ENCODE measurements at places on chromosomes 11 and 22.

GRCh38 chr22:35046744-35047462 lies 19.1 kb upstream of the ISX start:
- no peak for DNase-seq

GRCh38 chr11:111155021-111155420 lies 90.5 kb upstream of the POU2AF2 start:
- no peak for DNase-seq

GRCh38 chr22:25153961-25154666 lies 45.5 kb upstream of the CRYBB3 start:
- no peak for DNase-seq

- DNase-seq = no peak
Measured at GRCh38 chr11:99063331-99063730, 42.6 kb downstream of the CNTN5 start.

- DNase-seq = no peak
Measured at GRCh38 chr11:2870460-2870859, 15.1 kb downstream of the CDKN1C start.

DNA sequence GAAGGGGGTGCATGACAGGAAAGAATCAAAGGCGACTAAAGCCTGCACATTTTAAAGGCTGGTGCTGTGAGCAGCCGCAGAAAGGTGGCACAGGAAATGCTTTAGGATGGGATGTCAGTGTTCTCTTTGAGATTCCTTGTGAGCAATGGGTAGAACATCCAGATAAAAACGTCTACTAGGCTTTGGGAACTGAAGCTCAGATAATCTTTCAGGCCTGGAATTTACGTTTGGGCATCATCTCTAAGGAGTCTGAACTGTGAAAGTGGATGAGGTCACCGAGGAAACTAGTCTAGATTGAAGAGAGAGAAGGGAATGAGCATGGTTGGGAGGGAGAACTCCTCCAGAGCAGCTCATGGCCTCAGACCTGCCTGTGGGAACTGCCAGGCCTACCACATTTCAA lies 65.7 kb downstream of the FLI1 start:
- DNase-seq = no peak

- no peak for DNase-seq
Measured at GRCh38 chr22:23649071-23649501, 17.0 kb upstream of the DRICH1 start.

DNA sequence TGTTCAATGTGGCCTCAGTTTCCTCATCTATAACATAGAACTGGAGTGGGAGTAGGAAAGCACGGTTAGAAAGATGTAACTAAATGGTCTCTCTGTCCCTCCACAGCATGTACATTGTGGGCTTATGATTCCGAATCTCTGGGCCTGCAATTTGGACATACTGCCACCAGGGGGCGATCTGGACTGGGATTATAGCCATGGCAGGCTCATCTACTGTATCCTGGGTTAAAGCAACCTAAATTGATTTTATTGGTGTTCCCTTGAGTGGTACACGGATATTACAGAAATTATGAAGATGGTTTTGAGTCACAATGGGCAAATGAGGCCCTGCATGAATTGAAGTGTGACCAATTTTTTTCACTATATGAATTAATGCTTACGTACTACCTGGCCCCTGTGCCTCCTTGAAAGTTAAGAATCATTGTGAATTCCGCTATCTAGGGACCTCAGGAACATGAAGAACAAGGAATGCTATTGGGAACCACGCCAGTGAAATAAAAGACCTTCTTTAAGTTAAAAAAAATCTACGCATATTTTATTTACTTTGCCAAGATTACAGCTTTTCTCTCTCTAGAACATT lies 32.9 kb downstream of the TST start:
- DNase-seq = no peak

DNA sequence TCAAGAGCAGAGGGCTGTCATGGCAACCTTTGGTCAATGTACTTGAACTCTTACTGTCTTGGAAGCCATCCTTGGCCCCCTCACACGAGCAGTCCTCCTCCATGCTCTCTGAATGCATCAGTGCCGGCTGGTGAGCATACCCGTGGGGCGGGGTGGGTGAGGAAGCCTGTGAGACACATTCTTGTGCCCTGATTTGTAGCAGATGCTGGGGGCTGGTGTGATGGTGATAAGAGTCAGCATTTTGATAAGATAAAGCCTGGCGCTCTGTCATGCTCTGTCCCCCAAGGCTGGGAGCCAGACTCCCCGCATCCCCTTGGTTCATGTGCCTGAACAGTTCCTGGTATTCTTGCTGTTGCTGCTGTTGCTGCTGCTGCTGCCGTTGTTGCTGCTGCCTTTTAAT lies 20.5 kb upstream of the APOA1 start:
- no peak for DNase-seq

DNA sequence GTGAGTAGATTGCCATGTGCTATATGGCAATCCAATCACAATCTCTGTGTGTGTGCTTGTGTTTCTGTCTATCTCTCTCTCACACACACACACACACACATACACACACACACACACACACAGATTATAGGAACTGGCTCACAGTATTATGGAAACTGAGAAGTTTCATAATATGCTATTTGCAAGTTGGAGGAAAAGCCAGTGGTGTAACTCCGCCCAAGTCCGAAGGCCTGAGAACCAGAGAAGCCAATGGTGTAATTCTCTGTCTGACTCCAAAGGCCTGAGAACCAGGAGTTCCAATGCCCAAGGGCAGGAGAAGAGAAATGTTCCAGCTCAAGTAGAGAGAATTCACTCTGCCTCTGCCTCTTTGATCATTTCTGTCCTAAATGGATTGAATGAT lies 37.2 kb downstream of the GLYATL2 start:
- DNase-seq = no peak

GRCh38 chr11:76823481-76824028 lies 37.2 kb upstream of the ACER3 start:
- DNase-seq = no peak

- DNase-seq = no peak
Measured at GRCh38 chr11:93936460-93936859, 84.7 kb upstream of the HEPHL1 start.

DNA sequence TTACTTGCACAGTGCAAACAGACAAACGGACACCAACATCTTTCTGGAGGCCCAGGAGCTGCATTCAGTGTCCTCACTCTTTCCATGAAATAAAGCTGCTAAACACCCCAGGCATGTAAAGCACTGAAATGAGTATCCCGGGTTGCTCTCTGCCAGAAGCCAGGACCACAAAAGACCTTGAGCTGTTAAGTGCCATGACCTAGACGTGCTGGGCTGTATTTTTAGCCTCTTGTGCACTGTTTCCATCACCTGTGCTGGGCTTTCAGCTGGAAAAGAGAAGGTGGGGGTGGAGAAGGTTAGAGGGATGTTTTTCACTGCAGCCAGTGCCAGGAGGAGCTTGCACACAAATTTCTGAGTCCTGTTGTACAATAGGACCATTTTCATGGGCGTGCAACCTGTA lies 3.4 kb upstream of the KREMEN1 start:
- no peak for DNase-seq

DNA sequence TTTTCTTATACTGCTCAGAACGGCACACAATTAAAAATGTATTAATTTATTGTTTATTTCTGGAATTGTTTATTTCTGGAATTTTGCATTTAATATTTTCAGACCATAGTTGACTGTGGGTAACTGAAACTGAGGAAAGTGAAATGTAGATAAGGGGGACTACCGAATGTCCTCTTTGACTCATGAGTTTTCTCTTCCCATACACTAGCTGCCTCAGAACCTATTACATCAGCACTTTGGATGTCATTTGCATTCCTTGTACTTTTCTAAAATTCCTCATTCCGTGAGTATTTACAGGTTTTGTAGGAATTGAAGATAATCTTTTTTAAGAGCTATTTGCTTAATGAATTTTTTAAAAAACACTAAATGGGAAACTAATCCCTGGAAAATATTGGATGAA lies 29.8 kb downstream of the ZC3H12C start:
- no peak for DNase-seq

DNA sequence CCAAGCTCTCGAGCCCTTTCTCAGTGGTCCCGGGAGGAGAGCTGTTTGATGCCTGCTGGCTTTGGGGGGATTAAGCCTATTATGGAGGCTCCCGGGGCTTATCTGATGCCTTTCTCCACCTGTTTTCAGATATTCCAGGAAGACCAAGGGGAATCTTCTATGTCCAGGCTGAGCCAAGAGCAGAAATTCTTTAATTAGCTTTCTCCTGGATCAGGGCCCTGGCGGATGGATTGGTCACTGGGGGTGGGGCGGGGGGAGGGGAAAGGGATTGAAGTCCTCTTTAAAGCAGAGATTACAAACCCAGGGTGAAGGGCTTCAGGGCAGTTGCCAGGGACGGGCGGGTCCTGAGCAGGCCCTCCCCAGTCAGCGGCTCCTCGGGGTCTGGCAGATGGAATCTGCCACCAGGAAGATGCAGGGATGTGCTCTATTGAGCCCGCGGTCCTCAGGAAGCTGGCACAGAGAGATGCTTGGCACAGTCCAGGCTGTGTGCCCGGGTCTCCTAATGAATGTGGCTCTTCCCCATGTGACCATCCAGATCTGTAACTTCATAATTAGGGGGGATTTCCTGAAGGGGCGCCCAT lies 33.6 kb downstream of the MACROD1 start:
- DNase-seq = no peak

DNA sequence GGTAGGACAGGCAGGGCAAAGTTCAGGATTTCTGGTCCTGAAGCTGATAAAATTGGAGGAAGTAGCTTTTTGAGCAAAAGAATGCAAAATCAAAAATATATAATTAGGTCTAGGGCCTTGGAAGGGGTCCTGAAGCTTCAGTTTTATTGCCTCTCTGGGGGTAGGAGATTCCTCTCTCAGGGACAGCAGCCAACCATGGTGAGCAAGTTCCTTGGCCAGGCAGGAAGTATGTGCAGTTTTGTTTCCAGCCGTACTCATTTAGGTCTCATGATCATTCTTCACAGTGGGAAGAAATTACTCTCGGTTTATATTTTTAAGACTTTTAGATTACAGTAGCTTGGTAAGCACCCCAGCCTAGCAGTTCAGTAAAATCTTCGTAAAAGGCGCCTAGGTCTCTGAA lies 2.9 kb upstream of the RAB38 start:
- no peak for DNase-seq

DNA sequence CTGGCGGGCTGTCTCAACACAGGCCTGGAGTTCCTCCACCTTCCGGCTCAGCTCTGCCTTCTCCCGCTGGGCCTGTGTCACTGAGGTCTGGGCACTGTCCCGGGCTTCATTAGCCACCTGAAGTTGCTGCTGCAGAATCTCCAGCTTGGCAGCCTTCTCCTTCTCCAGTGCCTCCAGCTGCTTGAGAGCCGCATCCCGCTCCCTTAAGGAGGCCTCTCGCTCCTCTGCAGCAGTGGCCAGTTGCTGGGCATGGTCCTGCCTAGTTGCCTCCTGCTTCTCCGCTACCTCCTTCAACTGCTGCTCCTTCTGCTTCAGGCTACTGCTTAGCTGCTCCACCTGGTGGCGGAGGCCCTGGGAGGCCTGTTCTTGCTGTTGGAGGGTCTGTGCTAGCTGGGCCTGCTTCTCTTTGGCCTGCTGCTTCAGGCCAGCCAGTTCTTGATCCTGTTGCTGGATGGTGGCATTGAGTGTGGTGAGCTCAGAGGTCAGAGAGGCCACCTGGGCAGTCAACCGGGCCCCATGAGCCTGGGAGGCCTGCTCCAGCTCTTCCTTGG lies 16.9 kb downstream of the IL18BP start:
- peak; percentile 41 for DNase-seq

GRCh38 chr22:39422721-39423120 lies 23.1 kb downstream of the TAB1 start:
- DNase-seq = no peak

DNA sequence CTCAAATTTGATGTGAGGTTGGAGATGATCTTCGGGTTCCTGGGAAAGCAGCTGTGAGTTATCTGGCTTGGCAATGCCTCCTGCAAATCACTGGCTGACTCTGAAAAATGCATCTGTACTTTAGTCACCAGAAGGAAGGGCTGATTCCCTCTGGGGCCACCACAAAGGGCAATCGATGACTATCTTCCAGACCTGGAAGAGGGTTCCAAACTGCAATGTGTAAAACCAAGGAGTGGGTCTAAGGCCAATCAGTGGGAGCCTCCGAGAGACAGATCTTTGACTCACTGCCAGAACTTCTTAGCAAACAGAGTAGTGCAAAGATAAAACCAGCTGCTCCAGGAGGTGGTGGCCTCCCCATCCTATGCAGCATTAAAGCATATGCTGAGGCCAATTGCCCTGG lies 29.1 kb upstream of the PAK1 start:
- DNase-seq = no peak

- no peak for DNase-seq
Measured at GRCh38 chr11:111443032-111443431, 64.0 kb upstream of the POU2AF1 start.

DNA sequence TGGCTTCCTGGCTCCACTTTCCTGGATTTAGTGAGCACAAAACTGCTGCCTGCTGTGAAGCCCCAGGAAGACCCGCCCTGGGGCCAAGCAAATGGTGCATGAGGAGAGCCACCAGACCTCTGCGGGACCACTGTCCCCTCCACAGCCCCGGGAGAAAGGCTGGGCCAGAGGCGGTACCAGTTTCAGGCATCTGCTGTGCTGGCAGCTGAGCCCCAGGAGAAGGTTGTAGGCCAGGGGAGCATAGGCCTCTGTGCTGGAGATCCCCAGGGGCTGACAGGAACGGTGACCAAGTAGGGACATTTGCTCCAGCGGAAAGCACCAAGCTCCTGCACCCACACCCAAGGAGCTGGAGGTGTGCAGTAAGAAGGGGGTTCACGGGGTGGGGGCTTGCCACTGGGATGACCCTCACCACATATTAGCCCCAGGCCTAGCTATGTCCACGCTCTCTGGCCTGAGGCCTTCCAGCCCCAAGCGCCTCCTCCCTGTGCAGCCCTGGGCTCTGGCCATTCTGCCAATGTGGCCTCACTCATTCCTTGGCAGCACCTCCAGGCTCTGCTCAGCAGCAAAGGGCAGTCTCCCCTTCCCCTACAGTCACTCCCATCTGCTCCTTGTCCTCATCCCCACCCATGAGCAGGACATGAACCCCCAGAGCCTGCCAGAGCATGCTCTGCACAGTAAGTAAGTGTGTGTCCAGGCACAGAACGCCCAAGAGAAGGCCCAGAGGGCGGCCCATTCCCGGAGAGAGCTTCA lies 24.0 kb upstream of the COMT start:
- DNase-seq = no peak

DNA sequence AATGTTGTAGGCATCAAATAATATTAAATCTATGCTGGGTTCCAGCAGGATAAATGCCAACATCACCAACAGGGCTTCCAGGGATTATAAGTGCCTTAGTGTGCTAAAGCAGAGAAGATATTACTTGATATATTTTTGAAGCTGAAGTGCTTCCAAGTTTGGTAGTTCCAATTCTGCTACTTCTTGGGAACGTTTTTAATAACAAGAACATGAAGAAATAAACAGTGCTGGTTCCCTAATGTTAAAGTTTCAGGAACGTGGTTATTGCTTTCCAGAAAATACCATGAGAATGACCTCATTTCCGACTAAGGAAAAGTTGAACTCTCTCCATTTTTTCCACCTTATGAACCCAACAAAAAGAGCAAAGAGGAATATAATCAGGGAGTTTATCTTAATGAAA lies 4.6 kb upstream of the RNF185 start:
- no peak for DNase-seq

DNA sequence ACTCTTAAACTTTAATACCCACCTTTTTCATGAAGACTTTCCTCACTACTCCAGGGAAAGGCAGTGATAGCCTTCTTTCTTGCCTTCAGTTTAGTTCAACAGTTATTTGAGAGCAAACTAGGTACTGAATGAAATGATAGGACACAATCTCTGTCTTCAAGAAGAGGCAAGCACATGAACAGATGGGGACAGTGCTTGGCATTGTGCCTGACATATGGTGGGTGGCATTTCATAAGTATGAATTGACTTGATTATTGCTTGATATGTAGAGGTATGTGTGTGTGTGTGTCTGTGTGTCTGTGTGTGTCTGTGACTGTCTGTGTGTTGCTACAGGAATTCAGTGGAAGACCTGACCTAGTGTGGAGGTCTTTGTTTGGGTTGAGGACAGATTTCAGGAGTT lies 504.1 kb downstream of the NELL1 start:
- no peak for DNase-seq
